Activated CD8-positive, alpha-beta memory T cell treated with anti-CD3 and anti-CD28 coated beads for 1 hour (primary cell): ENCODE measurements at places on chromosomes 12 and 14.

- DNase-seq, result no peak
Measured at GRCh38 chr12:97513950-97514349, 51.3 kb downstream of the RMST start.

DNA sequence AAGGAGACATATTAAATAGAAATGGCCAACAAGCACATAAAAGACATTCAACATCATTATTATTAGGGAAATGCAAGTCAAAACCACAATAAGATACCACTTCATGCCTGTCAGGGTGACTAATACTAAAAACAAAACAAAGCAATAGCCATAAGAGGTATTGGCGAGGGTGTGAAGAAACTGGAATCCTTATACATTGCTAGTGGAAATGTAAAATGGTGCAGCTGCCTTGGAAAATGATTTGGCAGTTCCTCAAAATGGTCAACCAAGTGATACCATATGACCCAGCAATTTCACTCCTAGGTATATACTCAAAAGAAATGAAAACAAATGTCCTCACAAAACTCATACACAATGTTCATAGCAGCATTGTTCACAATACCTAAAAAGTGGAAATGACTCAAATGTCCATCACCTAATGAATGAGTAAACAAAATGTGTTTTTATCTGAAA is 27.0 kb downstream of the GPR135 start:
- no peak for DNase-seq

- no peak for DNase-seq
Measured at GRCh38 chr12:24719293-24719721, 229.6 kb downstream of the BCAT1 start.

DNA sequence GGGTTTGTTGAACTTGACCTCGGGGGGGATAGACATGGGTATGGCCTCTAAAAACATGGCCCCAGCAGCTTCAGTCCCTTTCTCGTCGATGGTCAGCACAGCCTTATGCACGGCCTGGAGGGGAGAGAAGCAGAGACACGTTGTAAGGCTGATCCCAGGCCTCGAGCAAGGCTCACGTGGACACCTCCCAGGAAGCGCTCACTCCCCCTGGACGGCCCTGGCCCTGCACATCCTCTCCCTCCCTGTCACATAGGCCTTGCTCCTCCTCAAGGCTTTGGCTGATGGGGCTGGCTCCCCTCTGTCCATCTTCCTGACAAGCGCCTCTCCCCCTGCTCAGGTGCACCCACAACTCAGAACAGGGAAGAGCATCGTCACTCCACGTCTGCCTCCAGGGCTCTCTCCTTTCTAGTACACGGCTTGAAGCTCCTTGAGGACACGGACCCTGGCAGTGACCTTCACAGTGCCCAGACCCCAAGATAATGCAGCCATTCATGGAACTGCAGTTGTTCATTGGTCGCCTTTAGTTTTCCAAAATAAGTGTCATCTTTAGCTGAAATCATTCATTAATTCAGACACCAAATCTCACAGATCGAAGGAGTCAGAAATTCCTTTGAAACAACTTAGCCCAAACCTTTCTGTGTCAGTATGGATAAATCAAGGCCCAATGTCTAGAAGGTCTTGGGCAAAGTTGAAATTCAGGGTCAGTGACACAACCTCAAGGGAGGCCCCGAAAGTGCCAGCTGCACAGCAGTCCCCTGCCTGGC is 9.7 kb downstream of the SERPINA1 start:
- DNase-seq, result no peak

DNA sequence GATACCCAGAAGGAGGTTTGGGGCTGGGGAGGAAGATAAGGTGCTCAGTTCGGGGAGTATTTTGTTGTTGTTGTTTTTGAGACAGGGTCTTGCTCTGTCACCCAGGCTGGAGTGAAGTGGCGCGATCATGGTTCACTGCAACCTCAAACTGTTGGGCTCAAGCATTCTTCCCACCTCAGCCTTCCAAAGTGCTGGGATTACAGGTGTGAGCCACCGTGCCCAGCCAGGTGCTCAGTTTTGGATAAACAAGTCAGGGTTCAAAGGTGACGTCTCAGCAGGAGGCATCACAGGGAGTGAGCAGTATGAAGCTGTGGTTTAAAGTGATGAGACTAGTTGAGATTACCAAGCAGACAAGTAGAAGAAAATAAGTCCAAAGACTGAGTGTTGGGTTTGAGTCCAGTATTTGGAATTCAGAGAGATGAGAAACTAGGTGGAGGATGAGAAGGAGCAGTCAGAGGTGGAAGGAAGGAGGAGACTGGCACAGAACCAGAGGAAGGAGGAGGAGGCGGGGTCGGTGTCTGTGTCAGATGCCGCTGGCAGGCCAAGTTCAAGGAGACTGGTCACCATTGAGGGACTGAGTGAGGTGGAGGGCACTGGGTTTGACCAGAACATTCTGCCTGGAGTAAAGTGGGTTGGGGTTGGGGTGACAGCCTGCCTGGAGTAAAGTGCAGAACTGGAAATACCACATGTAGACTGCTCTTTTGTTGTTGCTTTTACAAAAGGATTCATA is 16.1 kb downstream of the SLC35E3 start:
- DNase-seq, result no peak

DNA sequence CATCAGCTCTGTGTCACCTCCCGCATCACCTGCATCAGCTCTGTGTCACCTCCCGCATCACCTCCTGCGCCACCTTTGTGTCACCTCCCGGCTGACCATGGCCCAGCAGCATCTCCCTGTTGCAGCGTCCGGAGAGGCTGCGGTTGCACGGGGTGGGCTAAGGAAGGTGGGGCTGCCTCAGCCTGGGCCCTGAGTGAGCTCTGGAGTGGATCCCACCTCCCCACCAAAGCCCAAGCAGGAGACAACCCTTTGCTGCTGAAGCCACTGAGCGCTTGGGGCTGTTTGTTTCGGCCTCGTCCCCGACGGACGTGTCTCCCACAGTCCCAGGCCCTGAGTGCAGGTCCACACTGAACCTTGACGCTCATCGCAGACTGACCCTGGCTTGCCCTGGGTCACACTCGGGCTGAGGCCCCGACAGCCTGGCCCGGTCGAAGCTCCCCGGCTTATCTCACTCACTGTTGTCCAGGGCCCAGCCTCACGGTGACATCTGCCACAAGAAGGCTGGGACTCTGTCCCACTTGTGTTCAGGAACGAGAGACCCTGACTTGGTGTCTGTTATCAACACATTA is 12.2 kb downstream of the TMEM121 start:
- no peak for DNase-seq

DNA sequence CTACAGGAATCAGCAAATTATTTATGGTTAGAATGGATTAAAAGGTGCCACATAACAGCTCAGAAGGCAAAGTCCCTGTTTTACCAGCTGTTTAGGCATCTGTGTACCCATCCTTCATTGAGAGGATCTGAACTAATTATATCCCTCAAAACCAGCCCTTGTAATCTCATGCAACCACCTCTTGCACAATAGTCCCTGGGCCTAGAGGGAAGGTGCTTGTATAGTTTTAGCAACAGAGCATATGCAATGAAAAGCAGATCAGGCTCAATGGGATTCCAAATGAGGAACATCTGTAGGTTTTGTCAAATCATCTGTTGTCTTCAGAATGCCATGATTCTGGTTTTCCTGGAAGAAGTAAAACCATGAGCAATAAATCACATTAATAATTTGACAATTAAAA is 26.0 kb upstream of the GLIPR1L2 start:
- DNase-seq, result no peak

DNA sequence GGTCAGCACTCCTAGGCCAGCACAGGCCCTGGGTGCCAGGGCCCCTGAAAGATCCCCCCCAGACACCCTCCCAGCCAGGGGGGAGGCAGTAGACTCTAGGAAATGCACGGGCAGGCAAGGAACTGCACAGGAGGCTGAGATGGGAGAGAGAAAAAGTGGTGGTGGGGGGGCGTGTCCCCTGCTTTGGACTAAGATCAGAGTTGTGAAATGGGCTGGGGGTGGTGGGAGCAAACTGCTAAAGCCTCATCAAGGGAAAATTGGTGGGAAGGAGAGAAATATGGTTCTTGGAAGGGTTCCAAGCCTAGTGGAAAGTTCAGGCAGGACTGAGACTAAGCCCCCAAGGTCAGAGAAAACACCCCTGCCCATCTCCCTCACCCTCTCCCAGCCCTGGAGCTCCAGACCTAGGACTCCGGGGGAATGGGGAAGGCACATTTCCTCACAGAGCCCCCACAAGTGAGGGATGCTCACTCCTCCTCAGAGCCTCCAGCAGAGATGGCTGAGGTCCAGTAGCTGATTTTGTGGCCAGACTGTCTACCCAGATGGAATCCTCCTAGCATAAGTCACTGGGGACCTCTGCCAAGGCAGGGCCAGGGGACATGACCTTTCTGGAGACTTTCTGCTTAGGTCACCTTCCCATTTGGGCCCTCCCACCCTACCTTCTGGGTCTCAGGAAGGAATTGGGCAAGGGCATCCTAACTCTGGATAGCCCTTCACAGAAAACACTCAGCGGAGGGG is 29.8 kb downstream of the FIGNL2 start:
- no peak for DNase-seq

GRCh38 chr12:72230589-72230988 is 41.6 kb upstream of the TRHDE start:
- DNase-seq, result no peak

GRCh38 chr14:104144911-104145825 is 6.8 kb downstream of the KIF26A start:
- DNase-seq, result no peak

- DNase-seq, result no peak
Measured at GRCh38 chr14:31927348-31927832, 149.7 kb upstream of the ARHGAP5 start.

- no peak for DNase-seq
Measured at GRCh38 chr12:23648546-23648945, 300.9 kb downstream of the SOX5 start.

GRCh38 chr12:6869049-6870021 is 2.0 kb downstream of the TPI1 start:
- DNase-seq, result peak; percentile 65

GRCh38 chr12:109783135-109783964 is 49.8 kb downstream of the TRPV4 start:
- DNase-seq, result no peak

- no peak for DNase-seq
Measured at GRCh38 chr12:52649066-52649465, 2.9 kb downstream of the KRT2 start.
